Amniotic stem cell (primary cell): ENCODE measurements at places on chromosomes 11 and 22.

- no peak for DNase-seq
These were observed 38.1 kb upstream of the SYT7 start for GRCh38 chr11:61618978-61619377.

- peak; percentile 82 for DNase-seq
These were observed 9.1 kb upstream of the OR10D3 start for GRCh38 chr11:124174001-124174583.

- no peak for DNase-seq
These were observed 48.7 kb upstream of the GRIK4 start for GRCh38 chr11:120462825-120463224.

GRCh38 chr11:130510407-130511006 lies 62.1 kb downstream of the ADAMTS15 start:
- DNase-seq = peak; percentile 26

GRCh38 chr11:68313574-68314202 lies 1.3 kb downstream of the LRP5 start:
- no peak for DNase-seq

DNA sequence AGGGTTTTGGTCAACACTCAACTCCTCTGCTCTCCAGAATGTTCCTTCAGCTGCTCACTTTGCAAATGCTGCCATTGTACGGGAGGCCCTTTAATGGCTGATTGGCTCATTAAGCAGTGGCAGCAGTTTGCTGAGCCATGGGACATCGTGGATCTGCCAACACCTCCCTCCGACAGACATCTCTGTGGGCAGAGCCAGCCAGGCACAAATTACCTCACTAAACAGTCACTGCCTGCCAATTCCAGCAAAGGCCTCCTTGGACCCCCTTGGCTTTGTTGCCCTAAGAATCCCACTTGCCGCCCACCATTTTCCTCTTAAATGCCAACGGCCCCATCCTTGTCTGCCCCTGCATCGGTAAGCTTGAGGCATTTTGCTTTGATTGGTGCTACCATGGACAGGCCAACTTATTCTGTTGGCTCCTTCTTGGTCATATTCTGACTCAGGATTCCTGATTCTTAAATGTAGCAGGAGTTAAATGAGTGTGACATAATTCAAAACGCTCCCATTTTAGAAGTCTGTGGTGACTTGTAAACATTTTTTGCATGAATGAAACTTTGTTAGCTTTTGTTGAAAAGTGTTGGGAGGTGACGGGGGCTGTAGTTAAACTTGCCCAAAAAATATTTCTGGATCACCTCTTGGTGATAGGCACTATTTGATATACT lies 57.5 kb upstream of the LMO2 start:
- DNase-seq = no peak

DNA sequence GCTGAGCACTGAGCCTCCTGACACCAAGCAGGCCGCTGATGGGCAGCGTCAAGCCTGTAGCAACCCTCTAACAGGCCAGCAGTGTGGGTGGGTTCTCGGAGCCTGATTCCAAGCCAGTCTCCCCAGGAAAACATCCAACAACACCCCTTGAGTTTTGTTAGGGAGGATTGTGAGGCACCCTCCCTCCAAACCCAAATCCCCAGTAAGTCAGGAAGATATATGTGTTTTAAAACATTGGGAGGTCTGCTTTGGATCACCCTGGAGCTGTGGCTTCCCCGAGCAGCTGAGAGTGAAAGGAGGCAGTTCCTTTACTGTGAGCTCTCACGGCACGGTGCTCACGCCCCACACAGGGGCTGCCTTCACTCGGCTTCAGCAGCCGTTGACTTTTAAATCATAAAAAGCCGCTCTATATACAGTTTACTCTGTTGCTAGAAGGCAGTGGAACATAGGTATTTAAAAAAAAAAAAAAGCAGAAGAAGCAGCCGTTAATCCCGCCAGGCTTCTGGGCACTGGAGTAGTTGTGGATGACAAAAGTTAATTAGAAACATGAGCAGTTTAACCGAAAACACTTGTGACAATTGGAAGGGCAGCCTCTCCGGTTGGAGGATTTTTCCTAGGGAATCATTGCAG lies 218.6 kb downstream of the NAV2 start:
- DNase-seq = no peak

DNA sequence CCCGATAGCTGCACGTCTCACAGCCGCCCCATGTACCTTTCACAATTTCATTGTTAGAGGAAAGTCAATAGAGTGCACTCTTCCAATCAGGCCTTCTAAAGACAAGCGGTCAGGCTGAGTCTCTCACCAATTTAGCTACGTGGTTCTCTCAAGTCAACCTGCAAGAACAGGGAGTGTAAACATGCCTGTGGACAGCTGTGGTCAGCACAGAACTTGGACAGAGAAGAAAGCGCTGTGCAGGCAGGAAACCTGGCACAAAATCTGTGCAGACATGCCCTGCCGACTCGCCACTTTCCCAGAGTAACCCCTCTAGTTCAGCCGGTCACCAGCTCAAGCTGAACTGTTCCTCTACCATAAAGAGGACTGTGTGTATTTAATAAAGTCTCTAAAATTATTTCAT lies 39.5 kb downstream of the CHKA start:
- no peak for DNase-seq

GRCh38 chr11:43376065-43376464 lies 17.3 kb downstream of the TTC17 start:
- DNase-seq = no peak

- no peak for DNase-seq
These were observed 4.8 kb downstream of the LINC01488 start for GRCh38 chr11:69486056-69486772.

GRCh38 chr11:130773244-130773820 lies 142.9 kb downstream of the SNX19 start:
- no peak for DNase-seq

DNA sequence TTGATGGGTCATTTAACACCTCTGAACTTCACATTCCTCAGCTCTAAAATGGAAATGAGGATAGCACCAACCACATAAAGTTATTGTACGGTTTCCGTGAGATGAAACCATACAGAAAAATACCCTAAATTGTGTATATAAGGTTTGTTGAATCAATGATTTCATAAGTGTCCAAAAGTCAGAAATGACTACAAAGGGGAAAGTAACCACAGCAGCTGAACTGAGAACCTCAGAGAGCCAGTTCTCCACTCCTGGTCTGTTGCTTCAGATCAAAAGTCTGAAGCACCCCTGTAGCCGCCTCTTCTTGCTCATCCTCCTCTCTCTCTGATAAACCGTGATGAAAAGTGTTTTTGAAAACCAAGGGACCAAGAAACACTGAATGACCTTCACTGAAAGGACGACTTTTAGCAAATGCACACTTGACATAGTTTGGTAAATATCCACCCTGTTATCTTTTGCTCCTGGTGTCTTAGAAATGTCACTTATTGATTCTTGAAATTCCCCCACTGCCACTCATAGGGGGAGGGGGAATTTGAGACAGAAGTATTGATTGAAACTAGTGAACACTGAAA lies 194.5 kb downstream of the NAV2 start:
- no peak for DNase-seq

DNA sequence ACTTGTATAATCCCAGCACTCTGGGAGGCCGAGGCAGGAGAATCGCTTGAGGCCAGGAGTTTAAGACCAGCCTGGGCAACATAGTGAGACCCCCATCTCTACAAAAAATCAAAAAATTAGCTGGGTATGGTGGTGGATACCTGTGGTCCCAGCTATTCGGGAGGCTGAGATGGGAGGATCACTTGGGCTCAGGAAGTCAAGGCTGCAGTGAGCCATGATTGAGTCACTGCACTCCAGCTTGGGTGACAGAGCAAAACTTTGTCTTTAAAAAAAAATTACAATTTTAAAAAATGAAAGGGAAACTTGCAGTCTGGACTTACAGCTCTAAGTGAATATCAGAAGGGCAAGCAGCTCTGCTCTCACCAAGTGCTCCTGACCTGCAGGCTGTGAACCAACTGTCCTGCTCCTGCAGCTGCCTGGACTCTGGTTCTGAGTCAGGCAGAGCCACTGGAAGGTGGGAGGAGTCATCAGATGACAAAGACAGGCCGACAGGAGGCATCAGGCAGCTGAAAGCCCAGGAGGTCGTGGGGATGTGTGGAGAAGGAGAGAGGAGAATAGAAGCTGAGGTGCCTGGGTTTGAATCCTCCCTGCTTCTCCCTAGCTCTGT lies 9.6 kb downstream of the SMTNL1 start:
- peak; percentile 17 for DNase-seq

- no peak for DNase-seq
These were observed 22.8 kb upstream of the TFIP11 start for GRCh38 chr22:26534874-26535602.

DNA sequence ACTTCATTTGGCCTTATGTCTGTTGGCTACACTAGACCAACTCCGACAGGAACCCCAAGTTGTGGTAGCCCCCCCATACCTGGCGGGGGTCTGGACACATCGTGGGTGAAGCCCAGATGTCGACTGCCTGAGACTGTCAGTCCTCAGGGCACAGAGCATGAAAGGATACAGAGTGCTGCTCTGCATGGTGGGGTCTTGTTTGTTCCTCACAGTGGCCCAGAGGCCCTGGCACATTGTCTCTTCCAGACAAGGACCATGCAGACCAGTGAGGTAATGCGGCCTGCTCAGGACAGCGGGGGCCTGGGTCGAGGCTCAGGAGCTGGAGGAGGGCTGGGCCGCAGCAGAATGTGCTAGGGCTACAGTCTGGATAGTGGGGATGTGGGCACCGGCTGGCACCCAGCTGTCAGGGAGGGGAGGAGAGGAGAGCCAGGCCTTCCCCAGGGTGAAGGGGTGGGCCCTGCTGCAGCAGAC lies 14.6 kb downstream of the CAPN5 start:
- no peak for DNase-seq

GRCh38 chr22:44543362-44543761 lies 45.3 kb upstream of the RTL6 start:
- DNase-seq = no peak

GRCh38 chr22:28983190-28983589 lies 78.4 kb downstream of the C22orf31 start:
- DNase-seq = no peak

DNA sequence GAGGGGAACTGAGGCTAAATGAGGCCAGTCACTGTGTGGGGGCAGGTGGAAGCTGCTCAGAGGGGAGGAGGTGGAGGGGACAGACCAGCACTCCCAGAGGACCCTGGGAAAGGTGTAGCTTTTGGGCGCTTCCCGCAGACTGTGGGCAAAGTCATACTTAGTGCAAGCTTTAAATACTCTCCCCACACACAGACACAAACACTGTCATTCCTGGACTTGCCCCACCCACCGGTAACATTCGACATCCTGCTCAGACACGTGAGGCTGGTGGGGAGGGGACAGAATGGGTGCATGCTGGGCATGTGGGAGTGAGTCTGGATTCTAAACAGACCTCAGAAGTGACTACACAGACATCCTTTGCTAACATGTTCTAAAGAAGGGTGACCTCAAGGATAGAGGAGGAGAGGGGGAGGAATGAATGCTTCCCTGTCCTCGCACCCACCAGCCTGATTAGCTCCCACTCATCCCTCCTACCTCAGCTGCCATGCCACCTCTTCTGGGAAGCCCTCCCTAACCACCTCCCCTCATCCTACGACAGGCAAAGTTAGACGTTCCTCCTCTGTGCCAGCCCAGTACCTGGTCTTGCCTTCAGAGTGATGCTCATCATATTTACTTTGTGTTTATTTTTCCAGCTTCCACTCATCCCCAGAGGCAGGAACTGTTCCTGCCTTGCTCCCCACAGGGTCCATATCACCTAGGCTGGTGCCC lies 22.2 kb downstream of the TSKU start:
- DNase-seq = no peak

GRCh38 chr11:78237293-78238046 lies 48.8 kb downstream of the USP35 start:
- DNase-seq = no peak

- no peak for DNase-seq
These were observed 57.4 kb upstream of the RCN1 start for GRCh38 chr11:32033491-32033890.

GRCh38 chr22:23537416-23537815 lies 42.7 kb downstream of the IGLL1 start:
- DNase-seq = no peak

DNA sequence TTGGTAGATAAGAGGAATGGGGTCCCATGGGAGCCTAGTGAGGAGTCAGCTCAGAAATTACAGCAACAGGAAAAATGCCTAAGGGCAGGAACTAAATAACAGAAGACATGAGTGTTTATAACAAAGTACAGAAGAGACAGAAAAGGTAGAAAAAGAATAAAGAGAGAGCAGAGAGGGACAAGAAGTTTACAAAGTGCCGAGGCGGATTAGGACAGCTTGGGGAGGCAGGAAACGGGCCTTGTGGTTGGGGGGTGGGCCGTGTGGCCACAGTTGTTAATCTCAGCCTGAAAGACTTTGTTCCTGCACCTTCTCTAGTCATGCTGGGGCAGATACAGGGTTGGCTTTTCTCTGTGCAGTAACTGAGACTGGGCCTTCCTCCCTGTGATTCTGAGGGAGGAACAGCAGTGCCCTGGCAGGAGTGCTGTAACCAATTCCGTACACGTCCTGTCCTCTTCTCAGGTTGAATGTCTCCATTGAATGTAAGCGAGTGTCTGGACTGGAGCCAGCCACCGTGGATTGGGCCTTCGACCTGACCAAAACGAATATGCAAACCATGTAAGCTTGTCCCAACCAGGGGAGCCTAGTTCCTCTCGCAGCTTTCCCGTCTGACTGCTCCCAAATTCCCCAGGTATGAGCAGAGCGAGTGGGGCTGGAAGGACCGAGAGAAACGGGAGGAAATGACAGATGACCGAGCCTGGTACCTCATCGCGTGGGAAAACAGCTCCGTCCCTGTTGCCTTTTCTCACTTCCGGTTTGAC lies 13.2 kb downstream of the NAA40 start:
- no peak for DNase-seq

GRCh38 chr11:2196970-2197770 lies 25.6 kb upstream of the TH start:
- peak; percentile 30 for DNase-seq

DNA sequence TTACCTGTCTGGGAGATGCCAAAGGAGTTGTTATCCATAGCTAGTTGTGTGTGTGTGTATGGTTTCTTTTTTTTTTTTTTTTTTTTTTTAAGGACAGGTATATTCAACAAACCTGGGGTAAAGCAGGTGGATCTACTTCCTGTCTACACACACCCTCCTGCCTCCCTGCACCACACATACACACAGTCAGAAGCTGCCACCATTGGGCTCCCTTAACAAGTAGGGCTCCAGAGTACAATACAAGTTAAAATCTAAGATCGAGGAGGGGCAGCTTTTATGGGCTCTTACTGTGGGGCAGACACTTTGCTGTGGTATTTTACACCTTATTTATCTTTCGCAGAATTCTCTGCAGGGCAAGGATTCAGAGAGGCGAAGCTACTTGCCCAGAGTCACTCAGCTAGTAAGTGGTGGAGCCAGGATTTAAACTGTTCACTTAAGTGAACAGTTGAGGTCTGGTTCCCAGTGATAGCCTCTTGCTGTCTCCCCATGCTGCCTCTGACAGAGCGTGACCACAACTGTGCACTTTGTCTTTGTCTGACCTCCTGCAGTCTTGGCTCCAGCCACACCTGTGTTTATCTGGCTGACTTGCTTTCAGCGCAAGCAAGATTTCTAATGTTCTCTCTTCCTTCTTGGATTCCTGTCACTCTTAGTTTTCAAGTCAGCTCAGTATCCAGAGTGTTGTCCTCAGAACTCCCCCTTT lies 135.0 kb downstream of the CSNK2A3 start:
- DNase-seq = no peak

GRCh38 chr11:26283852-26284408 lies 48.0 kb upstream of the ANO3 start:
- no peak for DNase-seq

GRCh38 chr11:120174866-120175265 lies 36.0 kb upstream of the OAF start:
- no peak for DNase-seq
